ENCODE measurements at places on chromosomes 12 and 14. TPM values are rescaled to one million over a fixed set of nuclear protein-coding genes. Genes with fewer than 3 reads are reported as not detected.

Gene ADCK1
- total RNA-seq = 1.6 TPM

Gene GPRC5D
- total RNA-seq = not detected

Gene DNAH10
- total RNA-seq = 0.28 TPM

Gene RFLNA
- total RNA-seq = not detected

Measured in IMR-90 (cell line).